ENCODE measurements at places on chromosomes 13 and 19. TPM values are rescaled to one million over a fixed set of nuclear protein-coding genes. Genes with fewer than 3 reads are reported as not detected.

DNA sequence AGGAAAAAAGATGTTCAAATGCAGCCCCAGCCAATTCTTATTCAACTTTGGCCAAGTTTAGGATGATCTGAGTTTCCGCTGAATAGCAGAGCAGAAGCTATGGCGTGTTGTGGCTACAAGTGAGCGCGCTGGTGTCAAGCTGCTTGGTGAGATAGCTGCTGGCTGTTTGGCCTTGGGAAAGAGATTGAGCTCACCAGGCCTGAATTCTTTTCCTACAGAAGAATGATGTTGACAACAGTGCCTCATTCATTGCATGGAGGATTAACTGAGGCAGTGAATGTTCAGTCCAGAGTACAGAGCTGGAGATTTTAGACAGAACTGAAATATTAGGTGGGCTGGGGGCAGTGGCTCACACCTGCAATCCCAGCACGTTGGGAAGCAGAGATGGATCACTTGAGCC, 31.5 kb upstream of the MAP3K10 start:
- DNase-seq: no peak

DNA sequence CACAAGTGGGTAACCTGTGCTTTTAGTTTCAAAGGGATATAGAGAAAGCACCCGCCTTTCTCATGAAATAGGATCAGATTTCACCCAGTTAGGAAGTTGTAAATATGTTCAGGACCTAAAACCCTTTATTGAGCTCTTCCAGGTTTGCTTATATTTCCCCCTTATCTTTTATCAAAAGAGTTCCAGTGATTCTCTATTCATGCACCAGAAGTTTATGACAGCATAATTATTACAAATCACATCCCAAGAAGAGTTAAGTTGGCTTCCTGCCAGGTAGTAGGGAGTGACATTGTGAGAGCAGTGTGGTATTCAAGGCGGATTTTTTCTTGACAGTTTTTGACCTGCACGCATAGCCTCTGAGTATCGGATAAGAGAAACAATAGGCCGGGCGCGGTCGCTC, 190.3 kb downstream of the STK24 start:
- DNase-seq: no peak

- DNase-seq: no peak
Observed at GRCh38 chr13:40562975-40563349, 103.5 kb downstream of the FOXO1 start.

DNA sequence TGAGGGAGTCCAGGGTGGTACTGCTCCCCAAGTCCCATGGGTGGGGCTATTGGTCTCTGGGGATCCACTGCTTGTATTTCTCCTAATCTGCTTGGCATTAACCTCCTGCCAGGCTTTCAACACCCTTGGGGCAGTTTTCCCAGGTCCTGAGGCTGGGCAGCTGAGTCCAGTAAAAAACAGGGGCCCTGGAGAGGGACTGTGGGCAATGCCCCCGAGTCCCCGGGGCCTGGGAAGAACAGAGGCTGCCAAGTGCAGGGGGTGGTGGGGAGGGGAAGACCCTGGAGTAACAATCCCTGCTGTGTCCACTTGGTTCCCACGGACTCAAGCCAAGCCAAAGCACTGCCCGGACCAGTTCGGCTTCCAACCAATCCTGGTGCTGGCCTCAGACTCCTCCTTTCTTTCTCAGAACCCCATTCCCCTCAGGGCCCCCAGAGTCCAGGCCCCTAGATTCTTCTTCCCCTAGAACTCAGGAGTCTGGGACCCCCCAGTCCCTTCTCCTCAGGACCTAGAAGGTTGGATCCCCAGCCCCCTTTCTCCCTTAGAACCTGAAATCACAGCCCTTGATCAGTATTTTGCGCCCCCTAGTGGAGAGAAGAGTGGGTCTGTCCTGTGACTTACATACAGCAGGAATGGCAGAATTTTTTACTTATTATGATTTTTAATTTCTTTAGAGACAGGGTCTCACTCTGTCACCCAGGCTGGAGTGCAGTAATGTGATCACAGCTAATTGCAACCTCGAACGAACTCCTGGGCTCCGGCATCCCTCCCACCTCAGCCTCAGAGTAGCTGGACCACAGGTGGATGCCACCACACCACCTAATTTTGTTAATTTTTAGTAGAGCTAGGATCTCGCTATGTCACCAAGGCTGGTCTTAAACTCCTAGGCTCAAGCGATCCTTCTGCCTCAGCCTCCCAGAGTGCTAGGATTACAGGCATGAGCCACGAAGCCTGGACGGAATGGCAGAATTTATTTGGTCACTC, 3.7 kb upstream of the CLPTM1 start:
- DNase-seq: peak; percentile 74

GRCh38 chr13:62296812-62297211, 881.2 kb upstream of the PCDH20 start:
- DNase-seq: no peak

CGB3 gene
- not detected for total RNA-seq

SPATA13 gene
- 19.0 TPM for total RNA-seq

LILRB5 gene
- total RNA-seq: 5.3 TPM

Data from ureter (tissue), 1 donor.